Bladder microvascular endothelial cell (primary cell): ENCODE measurements at places on chromosomes 3 and 15. TPM values are rescaled to one million over a fixed set of nuclear protein-coding genes. Genes with fewer than 3 reads are reported as not detected.

Gene KLHL6
- 6.9 and 8.6 TPM in 2 replicates for total RNA-seq

Gene HIGD2B
- total RNA-seq = 0.16 TPM in 1 of 2 replicates, not detected in the other

Gene NR1I2
- total RNA-seq = under 0.01 TPM in 1 of 2 replicates, not detected in the other

Gene ZNF80
- total RNA-seq = not detected in 2 replicates

Gene PODXL2
- 1.1 and 5.3 TPM in 2 replicates for total RNA-seq

Gene ZMYND10
- 0.16 and 0.31 TPM in 2 replicates for total RNA-seq

Gene IL17RE
- 0.19 and 0.49 TPM in 2 replicates for total RNA-seq

Gene GOLGA6L7
- not detected in 2 replicates for total RNA-seq

Gene CPN2
- total RNA-seq = not detected in 2 replicates

Gene SLC25A38
- 10.0 and 14.9 TPM in 2 replicates for total RNA-seq

Gene RFTN1
- total RNA-seq = 42.9 and 46.9 TPM in 2 replicates

Gene GOLGA8J
- 0.13 TPM in 1 of 2 replicates, not detected in the other for total RNA-seq

Gene TMEM42
- total RNA-seq = 9.4 and 10.4 TPM in 2 replicates

Gene GPR176
- total RNA-seq = 15.7 and 22.5 TPM in 2 replicates

Gene ITPKA
- 0.16 and 0.57 TPM in 2 replicates for total RNA-seq

Gene AADAC
- total RNA-seq = 0.32 TPM in 1 of 2 replicates, not detected in the other

Gene ROPN1
- total RNA-seq = not detected in 2 replicates

Gene RETNLB
- not detected in 2 replicates for total RNA-seq
